Head of caudate nucleus (tissue), 42 donors: ENCODE measurements at places on chromosomes 2 and 18.

DNA sequence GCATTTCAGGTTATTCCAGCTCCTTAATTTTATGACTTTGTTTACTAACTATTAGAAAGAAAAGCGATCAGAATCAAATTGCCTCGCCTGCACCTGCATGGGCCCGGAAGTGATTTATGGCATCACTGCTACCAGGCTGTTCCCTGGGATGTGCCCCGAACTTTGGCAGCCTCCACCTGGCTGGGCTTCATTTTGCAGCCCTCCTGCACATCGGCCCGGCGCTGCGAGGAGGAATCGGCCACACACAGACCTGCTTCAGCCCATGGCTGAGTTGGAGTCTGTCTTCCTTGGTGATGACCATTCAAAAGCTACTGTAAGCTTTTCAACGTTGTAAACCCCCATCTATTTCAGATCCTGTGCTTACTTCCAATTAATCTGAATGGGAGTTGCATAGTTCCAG lies 638.0 kb downstream of the RNF144A start:
- no peak for DNase-seq

DNA sequence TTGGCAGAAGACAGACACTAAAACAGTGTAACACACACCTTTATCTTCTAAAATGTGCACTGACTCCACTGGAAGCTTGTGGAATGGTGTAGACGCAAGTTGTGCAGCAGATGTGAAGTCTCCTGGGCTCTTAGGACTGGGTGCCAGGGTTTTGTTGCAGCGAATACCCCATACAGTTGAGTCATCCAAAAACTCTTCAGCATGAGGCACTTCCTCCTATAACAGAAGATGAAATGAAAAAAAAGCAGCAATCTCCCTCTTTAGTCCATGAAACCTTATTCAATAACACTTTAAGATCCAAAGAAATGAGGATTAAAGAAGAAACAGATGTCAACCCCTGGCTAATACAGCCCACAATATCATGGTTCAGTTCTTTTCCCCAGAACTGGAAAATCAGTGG lies 22.2 kb downstream of the BUB1 start:
- DNase-seq = no peak

DNA sequence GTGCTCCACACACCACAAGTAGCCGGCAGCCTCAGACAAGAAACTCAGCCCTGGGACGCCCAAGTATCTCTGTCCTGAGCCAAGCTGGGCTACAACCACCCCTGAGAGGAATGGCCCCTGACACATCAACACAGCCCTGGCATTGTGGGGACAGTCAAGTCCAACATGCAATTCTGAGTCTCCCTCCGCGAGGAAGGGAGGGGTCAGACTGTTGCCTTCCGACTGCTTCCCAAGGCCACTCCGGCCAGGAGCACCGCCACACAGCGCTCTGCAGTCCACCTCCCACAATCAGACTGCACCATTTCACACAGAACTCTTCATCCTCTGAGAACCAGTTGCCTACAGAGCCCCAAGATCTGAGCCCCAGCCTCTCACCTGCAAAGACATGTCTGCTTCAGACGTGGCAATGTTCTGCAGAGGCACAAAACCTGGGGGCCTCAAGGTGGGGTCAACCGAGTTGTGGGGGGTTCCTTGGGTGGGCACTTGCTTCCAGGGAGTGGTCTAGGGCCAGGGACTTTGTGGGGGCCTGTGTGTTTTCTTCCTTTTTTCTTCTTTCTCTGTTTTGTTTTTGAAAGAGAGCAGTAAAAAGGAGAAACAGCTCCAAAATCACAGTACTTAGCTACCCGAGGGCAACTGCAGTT lies 76.7 kb upstream of the SALL3 start:
- DNase-seq = no peak

DNA sequence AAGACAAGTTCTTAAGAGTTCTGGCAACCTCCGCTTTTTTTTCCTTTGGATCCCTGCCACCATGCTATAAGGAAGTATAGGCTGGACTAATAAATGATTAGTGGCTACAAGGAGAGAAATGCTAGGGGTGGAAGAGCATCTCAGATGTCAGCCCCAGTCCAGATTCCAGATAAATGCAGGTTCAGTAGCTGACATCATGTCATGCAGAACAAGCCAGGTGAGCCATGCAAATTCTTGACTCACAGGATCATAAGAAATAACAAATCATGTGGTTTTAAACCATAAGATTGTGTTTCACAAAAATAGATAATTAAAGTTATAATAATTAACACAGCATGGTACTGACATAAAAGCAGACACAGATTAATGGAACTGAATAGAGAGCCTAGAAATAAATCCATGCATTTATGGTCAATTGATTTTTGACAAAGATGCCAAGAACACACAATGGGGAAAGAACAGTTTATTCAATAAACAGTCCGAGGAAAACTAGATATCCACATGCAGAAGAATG lies 152.9 kb upstream of the SESTD1 start:
- no peak for DNase-seq

DNA sequence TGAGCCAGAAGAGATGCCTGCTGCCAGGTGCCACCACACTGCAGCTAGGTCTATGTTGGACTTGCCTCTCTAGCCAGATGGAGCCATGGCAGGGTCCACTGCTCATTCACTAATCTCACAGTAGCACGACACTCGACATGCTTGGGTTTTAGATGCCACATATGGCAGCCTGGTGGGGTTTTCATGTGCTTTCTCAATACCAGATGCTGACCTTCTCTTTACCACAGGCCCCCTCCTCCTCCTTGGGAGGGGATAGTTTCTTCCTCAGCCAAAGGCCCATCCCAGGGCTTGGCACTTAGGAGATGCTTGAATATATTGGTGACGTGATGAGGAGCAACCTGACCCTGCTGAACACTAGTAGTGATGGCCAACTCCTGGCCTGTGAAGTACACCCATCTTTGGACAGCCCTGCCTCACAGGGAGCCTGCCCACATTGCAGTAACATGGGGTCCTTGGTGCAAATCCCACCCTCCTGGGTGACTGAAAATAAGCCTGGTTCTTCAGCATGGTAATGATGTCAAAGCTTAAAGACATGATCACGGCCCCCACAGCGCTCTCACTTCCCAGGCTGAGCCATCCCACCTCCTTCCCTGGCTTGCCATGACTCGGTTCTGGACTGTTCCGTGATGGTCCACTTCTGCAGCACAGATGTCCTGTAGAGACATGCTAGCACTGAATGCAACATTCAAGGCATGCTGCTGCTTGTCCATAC lies 227.5 kb downstream of the SH3RF3 start:
- no peak for DNase-seq
